ENCODE measurements at places on chromosomes 1 and 21. TPM values are rescaled to one million over a fixed set of nuclear protein-coding genes. Genes with fewer than 3 reads are reported as not detected.
A peak's percentile ranks its signal among the peaks of the same experiment; 100 is the strongest.

DNA sequence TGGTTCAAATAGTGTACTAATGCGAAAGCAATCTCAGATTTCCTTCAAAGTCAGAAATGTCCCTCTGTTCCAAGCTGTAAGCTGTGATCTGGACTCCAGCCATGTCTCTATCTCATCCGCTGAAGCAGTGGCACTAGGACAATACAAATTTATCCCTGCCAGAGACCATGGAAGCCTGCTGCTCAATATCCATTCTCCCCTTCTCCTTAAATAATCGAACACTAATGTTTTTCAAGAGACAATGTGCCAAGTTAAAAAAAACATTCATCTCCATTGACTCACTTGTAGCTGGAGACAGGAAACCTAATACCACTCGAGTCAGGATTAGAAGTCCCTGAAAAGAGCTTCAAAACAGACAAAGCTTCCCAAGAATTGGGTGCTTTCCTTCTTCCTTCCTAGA lies 38.5 kb upstream of the PGBD5 start:
- DNase-seq: no peak

- no peak for DNase-seq
Observed at GRCh38 chr1:8970870-8971337, 25.2 kb downstream of the CA6 start.

DNA sequence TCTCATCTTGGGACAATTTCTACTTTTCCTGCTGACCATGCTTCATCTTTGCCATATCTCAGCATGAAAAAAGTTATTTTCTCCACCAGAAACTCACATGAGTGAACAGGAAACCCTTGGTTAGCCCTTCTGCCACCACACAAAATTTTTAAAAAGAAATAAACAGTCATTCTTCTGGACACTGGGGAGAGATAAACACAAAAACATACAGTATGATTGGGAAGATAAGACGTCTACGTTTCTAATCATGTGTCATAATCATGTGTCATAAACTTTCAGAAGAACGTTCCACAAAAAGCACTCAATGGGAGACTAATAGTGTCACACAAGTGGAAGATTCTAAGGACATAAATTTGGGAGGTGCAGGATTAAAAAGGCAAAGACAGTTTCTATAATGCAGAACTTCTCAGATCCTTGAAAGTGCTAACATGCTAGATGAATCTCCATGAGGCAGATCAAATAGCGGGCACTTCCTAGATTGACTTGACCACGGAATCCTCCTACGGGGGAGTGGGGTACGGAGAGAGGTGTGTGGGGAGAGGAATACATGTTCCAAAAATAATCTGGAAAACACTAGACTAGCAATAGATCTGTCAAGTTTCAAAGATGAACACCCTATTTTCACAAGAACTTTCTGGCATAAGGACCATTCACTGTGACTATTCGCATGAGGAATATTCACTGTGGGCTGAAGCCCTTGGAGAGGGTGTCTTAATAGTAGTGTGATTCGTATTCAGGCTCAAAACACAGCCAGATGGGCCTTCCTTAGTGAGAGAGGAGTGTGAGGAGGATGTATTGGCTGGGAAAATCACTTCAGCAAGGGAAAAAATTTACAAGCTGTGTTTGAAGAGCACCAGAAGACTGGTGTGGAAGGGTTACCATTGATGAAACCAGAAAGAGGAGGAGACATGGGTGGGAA lies 206.7 kb downstream of the SETD4 start:
- DNase-seq: no peak

- no peak for DNase-seq
Observed at GRCh38 chr21:37202221-37203110, 64.7 kb downstream of the VPS26C start.

GRCh38 chr21:41763398-41763931 lies 3.4 kb downstream of the RIPK4 start:
- no peak for DNase-seq

GRCh38 chr1:147225193-147225730 lies at the start of gene FMO5:
FMO5 (minus strand) TSS chr1:147225339; CDS start chr1:147225029, 310 bp downstream.
- peak; percentile 57 for DNase-seq

DNA sequence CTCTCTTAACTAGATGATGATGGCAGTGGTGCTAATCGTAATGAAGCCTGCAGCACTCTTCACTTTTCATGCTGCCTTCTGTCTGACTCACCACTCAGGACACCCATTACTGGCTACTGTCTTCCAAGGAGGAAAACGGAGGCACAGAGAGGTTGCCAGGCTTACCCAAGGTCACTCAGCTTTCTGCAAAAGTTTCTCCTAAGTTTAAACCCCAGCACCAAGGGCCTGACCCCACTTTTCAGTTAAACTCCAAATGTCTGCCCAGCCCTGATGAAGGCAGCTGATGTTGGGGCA lies 78.1 kb upstream of the RUNX3 start:
- DNase-seq: no peak

- no peak for DNase-seq
Observed at GRCh38 chr1:154863315-154864174, 6.5 kb downstream of the KCNN3 start.

DNA sequence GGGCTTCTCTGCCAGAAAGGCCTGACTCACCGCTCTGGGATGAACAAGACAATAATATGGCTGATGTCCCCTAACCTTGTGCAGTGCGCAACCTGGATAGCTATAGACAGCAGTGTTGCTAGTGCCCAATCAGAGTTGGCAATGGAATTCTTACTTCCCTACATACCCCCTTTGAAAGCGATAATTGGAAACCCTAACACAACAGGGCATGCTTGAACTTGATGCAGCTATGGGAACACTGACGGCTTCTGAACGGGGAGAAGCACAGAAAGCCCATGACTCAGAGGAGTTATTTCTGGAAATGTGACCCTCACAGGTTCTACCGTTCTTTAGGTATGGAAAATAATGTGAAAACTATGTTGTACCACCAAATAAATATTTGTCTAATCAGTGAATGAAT lies 200.6 kb downstream of the TRABD2B start:
- DNase-seq: no peak

DNA sequence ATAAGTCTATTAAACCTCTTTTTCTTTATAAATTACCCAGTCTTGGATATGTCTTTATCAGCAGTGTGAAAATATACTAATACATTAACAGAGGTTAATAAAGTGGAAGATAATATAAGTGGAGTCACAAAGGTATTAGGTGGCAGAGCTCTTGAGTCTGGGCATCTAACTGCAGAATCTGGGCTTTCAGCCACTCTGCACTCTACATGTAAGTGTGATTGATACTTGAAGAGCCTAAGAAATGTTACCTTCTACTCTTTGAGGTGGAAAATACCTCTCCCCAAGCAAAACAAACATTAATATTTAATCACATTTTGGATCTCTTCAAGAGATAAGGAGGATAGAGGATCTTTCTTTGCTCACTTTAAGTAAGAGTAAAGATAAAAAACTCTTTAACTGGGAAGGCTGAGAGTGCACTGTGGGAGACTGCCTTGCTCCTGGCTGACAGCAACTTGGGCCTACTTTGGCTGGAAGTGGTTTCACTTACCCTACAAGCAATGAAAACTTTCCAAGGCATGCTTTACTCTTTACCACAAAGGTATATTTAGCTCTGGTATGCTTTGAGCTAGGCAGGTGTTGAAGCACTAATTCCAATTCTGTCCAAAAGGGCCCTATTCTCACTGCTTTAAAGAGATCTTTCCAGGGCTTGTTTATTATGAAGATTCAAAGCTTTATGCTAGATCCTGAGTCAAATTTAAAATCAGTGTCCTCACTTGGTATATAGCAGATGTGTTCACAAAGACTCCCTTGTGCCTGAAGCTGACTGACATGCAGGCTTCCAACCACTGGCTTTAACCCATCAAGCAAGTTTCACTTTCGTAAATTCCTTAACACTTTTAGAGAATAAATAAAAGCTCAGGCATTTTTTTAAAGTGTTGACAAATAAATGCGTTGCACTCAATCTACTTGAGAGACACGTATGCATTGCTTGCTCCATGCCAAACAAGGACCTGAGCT lies 245.3 kb upstream of the ZP4 start:
- DNase-seq: no peak

DNA sequence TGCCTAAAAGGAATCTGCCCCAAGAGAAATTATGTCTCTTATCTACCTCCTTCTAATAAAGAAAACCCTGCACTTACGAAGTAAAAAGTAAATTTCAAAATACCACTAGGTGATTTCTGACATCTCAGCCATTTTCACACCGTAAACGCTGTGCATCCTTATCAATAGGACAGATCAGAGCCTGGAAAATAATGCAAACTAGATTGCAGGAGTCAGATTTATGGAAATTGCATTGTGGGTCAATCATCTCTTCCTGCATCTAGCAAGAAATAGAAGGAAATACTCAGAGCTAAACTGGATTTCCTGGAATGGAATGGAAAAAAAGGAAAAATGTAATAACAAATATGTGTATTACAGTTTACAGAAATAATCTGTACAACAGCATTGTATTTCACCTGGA lies 114.3 kb upstream of the PLPPR4 start:
- DNase-seq: no peak

DNA sequence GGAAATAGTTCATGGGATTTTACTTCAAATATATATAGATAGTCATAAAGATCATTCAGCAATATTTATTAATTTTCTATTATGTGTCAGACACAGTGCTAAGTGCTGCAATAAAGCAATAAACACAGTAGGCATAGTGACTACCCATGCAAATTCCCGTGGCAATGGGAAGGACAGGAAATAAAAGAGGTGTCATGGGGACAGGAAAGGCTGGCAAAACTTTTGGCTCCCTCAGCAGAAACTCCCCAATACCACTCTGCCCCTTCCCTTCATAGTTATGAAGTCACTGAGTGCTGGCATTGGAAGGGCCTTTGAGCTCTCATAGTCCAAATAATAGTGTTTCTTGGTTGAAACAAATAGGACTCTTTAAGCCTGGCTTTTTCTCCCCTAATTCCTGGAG lies 104.4 kb upstream of the DPT start:
- no peak for DNase-seq

- no peak for DNase-seq
Observed at GRCh38 chr1:6509220-6509918, 17.9 kb upstream of the PLEKHG5 start.

GRCh38 chr1:23403735-23404486 lies 20.6 kb downstream of the TCEA3 start:
- peak; percentile 92 for DNase-seq

GRCh38 chr21:40018871-40019475 lies 151.7 kb downstream of the PCP4 start:
- DNase-seq: no peak

- DNase-seq: no peak
Observed at GRCh38 chr1:77143529-77144121, 75.6 kb downstream of the PIGK start.

GRCh38 chr1:93993731-93994130 lies 84.5 kb upstream of the GCLM start:
- no peak for DNase-seq

DNA sequence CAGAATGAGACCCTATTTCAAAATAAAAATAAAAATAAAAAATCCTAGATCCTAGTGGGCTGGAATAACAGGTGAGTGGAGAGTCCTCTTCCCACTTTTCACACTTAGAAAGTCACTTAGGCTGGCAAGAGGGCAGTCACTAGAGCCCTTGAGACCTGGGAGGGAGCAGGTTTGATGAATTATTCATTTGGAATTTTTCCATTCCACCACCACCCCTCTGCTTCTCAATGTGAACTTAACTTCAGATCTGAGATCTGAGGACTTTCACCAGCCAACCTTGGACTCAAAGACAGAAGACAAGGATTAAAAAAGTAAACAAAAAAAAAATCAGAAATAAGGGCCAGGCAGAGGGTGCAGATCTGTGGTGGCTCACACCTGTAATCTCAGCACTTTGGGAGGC lies 16.5 kb downstream of the AKR7A3 start:
- no peak for DNase-seq

- DNase-seq: no peak
Observed at GRCh38 chr1:90510143-90510542, 207.0 kb downstream of the BARHL2 start.

GRCh38 chr1:75970631-75971030 lies 38.4 kb upstream of the ASB17 start:
- no peak for DNase-seq

DNA sequence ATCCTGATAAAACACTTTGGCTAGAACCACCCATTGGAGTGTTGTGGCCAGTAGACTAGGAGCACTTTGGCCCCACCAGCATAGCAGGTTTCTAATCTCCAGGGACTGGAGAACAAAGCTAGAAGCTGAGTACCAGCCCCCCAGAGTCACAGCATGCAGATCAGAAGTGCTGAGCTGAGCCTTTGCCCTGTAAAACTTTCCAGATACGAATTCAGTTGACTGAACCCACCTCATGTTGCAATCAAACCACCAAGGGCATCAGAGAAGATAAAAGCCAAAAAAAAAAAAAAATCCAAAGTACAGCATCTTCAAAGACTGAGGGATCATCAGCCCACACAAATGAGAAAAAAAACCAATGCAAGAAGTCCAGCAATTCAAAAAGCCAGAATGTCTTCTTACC lies 8.7 kb upstream of the CD53 start:
- DNase-seq: no peak

- peak; percentile 31 for DNase-seq
Observed at GRCh38 chr1:23393706-23394105, 24.1 kb upstream of the ZNF436 start.

DNA sequence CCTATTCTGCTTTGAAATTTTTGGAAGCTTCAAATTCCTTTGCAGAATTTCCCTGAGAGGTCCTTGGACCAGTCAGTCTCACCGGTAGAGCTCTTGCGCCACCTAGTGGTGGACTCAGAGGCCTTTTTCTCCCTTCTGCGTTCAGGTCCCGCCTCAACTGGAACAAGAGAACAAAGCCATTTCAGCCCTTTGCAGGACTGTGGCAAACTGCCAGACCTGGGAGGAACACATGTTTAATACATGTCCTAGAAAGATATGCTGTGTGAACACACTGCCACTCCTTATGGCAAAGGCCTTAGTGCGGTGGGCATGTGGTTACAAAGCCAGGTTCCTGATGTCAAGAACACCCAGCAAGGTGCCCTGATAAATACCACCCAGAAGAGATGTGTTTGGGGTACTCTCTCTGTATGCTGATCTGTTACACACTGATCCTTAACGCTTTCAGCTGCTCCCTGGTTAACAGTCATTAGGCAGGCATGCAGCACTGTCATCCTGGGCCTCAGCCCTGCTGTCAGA lies 82.2 kb upstream of the SSX2IP start:
- peak; percentile 80 for DNase-seq

DNA sequence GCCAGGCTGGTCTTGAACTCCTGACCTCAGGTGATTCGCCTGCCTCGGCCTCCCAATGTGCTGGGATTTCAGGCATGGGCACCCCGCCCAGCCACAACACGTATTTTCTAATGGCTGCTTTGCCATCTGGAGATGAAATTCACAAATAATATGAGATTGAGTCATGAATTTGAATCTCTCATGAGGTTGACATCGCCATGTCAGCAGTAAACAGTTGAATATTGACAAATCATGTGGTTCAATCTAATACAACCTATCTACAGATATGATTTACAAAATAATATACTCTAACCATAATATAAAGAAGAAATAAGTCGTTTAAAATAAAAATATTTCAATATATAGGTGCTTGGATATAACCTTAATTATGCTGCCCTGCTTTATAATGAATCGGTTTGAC lies 42.1 kb downstream of the MYOM3 start:
- DNase-seq: no peak

GRCh38 chr1:37474697-37475379 lies 458 bp downstream of the ZC3H12A start:
- peak; percentile 35 for DNase-seq

Gene SERTAD4
- total RNA-seq: 47.9 TPM

Gene GPR52
- 2.3 TPM for total RNA-seq

Gene CHIA
- not detected for total RNA-seq

Gene S100A7
- not detected for total RNA-seq

Gene TNFSF18
- total RNA-seq: not detected

Gene CFHR2
- total RNA-seq: not detected

Gene CFAP141
- not detected for total RNA-seq

Gene LHX8
- not detected for total RNA-seq

Gene OR2L8
- total RNA-seq: 1.3 TPM

Measured in breast epithelium (tissue), 4 donors.